ENCODE measurements at places on chromosomes 11 and 22.

- DNase-seq: no peak
Measured at GRCh38 chr11:131063638-131064037, 147.4 kb upstream of the SNX19 start.

GRCh38 chr22:47740109-47740805 is 977.8 kb downstream of the TBC1D22A start:
- DNase-seq: no peak

GRCh38 chr11:46404476-46405017 is 13.0 kb upstream of the CHRM4 start:
- no peak for DNase-seq

- DNase-seq: no peak
Measured at GRCh38 chr11:11818529-11819121, 23.1 kb upstream of the USP47 start.

- peak; percentile 48 for DNase-seq
Measured at GRCh38 chr11:64245797-64246620, 734 bp downstream of the PPP1R14B start.

- DNase-seq: no peak
Measured at GRCh38 chr11:64107303-64107702, 58.6 kb downstream of the MACROD1 start.

DNA sequence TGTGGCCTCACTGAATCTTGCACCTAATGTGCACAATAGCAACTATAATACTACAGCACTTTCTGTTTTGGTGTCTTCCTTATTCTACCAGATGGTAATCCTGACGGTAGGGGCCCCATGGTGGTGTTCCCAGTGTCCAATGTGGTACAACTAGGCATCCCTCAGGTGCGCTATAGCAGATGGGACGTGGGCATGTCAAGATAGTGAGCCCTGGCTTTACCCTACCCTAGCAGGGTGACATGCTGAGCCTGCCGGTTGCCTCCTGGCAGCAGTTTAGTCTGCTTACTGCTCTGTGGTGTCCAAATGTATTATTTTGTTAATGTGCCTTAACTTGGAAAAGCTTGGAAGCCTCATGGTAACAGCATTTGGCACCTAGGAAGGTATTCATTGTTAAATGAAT is 19.2 kb downstream of the ACO2 start:
- no peak for DNase-seq

- no peak for DNase-seq
Measured at GRCh38 chr11:18452927-18453326, 2.7 kb upstream of the LDHAL6A start.

DNA sequence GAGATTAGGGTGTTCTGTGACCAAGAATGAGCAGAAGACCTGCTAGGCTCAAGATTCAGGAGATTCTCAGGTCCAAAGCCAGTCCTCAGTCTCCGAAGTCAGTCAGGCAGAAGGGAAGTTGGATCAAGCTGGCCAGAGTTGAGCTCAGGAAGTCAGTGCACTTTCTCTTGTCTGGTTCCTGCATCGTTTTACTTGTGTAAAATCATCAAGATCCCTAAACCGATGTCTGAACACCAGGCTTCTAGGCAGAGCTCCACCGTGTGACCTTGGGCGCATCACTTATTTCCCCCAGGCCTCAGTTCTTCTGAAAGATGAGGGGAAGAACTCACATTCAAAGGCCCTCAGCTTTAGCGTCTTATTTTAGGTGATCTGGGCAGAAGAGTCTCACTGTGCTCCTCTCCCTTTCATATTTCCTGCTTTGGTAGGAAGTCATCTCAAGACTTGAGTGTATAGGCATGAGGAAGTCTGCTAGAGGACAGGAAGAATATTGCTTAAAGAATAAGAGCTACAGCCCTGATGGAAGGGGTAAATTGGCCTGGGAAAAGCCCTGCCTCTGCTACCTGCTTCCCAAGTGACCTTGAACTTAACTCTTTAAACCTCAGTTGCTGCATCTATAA is 20.2 kb downstream of the NF2 start:
- no peak for DNase-seq

- DNase-seq: no peak
Measured at GRCh38 chr11:79922641-79923040, 481.8 kb upstream of the TENM4 start.

Data from stimulated activated CD8-positive, alpha-beta memory T cell treated with anti-CD3 and anti-CD28 coated beads, Interleukin-15, amount 100 ng/mL, for 24 hours (primary cell).